ENCODE measurements at places on chromosomes 7 and 10.

DNA sequence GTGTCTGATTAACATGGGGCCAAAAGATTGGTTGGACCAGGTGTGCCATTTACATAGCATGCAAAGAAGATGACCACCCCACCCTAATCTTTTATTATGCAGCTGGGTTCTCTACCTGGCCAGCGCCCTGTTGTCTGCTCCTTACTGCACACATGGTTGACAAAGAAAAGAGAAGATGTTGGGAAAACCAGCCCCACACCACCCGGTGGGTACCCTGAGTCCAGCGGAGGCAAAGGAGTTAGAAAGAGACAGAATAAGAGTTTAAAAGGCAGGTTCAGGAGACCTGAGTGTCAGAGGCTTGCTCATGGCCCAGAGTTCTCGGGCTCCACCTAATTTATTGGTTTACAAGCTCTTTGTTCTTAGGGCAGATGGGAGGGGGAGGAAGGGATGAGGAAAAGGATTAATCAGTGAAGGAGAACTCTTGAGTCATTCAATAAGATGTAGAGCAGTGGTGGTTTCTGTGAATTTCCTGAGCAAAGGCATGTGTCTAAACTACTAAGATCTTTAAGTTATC lies 24.1 kb upstream of the ABCA13 start:
- DNase-seq = no peak

DNA sequence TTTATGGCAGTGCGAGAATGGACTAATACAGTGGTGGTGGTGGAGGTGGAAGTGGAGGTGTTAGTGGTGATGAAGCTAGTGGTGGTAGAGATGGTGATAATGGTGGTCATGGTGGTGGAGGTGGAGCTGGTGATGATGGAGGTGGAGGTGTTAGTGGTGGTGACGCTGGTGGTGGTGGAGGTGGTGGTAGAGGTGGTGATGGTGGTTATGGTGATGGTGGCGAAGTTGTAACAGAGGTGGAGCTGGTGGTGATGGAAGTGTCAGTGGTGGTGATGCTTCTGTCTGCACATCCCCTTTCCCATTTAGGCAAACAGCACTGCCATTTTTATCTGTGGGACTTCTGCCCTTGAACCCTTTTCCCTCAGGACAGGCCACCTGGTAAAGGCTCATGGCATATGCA lies 7.4 kb upstream of the PTPRN2 start:
- no peak for DNase-seq

GRCh38 chr10:98367604-98368451 lies 47.2 kb downstream of the PYROXD2 start:
- DNase-seq = no peak

DNA sequence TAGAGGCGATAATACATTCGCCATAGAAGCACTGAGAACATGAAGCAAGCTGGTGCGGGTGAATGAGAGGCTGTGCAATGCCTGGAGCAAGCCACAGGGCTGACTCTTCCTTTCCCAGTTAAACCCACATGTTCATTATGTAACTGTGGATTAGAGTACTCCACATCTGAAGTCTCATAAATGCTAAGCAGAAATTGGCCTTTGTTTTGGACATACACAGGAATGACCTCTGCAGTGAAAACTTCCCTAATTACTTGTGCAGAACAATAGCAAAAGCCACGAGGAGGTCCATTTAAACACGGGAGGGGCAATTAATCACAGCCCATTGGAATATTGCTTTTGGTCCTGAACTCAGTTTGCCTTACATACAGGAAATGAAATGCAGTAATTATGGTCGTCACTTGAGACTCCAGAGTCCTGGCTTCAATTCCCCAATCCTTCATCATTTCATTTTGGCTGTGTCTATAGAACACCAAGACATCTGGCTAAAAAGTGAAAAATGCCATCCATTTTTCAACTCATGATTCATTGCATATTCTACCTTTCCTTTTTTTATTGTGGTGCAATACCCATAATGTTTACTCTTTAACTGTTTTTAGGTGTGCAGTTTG lies 78.7 kb upstream of the CXCL12 start:
- no peak for DNase-seq

- DNase-seq = no peak
These were observed 31.8 kb downstream of the CRHR2 start for GRCh38 chr7:30650421-30650808.
